ENCODE measurements at places on chromosomes 3 and 15.

- DNase-seq, result peak; percentile 20
These were observed at the start of gene EHHADH for GRCh38 chr3:185253645-185254410. Gene EHHADH, minus strand, starts transcription at chr3:185254049. Its CDS starts 27 bp downstream, at chr3:185254022.

GRCh38 chr3:61673651-61674050 lies 112.3 kb downstream of the PTPRG start:
- DNase-seq, result no peak

GRCh38 chr3:5634411-5634810 lies 446.9 kb downstream of the EDEM1 start:
- DNase-seq, result no peak

- no peak for DNase-seq
These were observed 498.1 kb downstream of the MAGI1 start for GRCh38 chr3:65540666-65541065.

DNA sequence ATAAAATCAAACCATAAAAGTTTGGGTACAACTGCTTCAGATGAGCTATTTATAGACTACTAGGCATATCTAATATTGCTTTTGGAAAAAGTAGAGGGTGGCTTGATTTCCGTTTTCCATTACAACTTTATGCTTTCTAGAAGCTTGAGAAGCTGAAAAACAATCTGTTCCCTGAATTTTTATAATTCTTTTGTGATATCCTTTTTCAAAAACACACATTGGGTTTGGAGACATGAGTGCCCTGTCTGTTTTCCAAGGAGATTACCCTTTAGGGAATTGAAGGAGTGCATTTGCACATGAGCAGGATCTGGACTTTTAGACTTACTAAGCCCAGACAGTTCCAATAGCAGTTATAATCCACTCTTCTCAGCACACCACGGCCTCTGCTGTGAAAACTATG lies 49.5 kb upstream of the FILIP1L start:
- no peak for DNase-seq

DNA sequence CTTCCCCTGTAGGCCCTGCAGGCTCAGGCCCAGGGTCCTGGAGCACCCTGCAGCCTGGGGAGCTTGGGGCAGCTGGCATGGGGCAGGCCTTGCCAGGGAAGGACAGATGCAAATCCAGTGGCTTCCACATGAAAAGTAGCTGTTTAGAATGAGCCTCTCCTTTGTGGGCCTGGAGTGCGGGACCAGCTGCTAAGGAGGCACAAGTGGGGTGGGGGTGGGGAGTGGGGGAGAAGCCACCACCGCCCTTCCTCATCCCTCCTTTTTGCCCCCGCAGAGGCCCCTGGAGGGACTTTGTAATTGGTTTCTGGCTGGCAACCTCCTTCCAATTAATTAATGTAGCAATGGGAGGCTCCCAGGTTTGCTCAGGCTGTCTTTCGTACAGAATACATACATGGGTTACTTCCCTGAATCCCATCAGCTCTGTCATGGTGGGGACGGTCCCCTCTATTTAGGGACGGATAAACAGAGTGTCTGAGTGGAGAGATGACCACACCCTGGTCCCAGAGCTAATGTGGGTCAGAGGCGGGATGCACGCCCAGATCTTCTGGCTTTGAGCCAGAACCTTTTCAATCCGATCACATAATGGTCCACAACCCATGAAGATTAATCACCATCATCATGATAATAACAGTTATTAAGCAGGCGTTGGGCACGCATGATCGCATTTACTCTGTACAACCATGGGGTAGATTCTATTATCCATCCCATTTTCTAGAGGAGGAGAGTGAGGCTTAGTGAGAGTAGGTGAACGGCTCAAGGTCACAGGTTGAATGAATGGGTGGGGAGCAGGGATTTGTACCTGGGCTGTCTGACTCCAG lies 6.2 kb downstream of the CORO2B start:
- no peak for DNase-seq

DNA sequence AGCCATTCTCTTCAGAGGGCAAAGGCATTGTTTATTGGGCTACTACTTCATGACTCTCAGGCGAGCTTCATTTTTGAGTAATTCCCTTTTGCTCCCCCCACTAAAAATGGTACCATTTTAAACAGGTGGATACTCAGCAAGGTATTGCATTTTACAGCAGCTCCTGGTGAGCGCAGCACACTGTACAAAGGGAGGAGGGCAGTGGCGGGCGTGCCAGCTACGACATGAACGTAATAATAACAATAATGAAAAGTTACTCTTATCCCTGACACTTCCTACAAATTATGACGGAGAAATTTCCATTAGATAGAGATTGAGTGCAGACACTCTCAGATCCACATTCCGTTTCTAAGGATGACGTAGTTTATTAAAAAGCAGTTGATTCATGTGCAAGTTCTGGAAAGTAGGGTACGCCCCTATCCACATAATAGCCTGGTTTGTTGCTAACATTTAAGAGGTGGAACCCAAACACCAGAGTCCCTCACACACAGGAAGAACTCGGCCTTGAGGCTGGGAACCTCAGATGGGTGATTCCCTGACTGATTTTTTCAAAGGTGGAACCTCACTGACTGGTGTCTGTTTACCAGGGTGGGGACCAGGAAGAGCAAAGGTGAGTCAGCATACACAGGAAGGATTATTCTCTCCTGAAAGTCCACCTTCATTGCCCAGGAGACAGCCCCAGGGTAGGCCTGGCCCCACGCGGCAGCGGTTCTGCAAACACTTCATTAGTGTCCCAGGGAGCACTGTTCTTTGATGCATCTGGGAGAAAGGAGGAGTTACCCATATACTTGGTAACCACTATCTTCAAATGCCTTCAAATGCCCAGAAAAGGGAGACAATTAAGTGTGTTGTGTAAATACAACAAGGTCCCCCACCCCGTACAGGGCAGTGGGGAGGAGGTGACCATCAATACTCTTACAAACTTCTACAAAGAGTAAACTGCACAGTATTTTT lies 69.9 kb downstream of the LDHAL6B start:
- DNase-seq, result no peak

- DNase-seq, result no peak
These were observed 546.1 kb downstream of the NTRK3 start for GRCh38 chr15:87710406-87710805.

GRCh38 chr3:117003501-117003900 lies 293.9 kb downstream of the TUSC7 start:
- DNase-seq, result no peak

DNA sequence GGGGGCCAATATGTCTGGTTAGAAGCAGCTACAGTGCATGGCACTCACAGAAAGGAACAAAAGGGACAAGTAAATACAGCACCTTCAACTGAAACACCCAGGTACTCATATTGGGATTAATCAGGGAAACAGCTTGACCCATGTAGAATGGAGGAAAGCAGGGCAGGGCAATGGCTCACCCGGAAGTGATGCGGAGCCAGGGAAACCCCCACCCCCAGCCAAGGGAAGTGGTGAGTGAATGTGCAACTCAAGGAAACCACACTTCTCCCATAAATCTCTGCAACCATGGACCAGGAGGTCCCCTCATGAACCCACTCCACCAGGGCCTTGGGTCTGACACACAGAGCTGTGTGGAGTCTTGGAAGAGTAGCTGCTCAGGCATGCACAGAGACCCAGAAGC lies 117.1 kb downstream of the MTHFS start:
- DNase-seq, result no peak

DNA sequence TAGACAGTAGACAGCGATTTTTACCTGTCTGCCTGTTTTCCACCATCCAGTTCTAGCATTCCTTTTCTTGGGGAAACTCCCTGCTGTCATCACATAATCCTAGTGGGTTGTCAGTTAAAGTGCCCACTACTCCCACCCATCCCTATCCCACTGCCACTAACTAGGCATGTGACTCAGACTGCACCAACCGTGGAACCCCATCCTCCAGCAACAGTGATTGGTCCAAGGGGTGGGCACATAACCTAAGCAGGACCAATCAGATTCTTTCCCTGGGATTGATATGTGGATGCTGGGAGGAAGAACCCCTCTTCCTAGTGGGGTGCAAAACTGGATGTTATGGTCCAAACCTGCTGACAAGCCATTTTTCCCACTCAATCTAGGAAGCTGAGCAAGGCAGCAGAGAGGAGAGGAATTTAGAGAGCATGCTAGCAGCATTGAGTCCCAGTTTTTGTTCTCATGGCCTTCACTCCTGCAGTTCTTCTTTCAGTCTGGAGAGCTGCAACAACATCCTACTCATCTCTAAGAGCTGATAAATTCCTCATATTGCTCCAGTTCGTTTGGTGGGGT lies 3.9 kb upstream of the INSYN1 start:
- DNase-seq, result no peak

DNA sequence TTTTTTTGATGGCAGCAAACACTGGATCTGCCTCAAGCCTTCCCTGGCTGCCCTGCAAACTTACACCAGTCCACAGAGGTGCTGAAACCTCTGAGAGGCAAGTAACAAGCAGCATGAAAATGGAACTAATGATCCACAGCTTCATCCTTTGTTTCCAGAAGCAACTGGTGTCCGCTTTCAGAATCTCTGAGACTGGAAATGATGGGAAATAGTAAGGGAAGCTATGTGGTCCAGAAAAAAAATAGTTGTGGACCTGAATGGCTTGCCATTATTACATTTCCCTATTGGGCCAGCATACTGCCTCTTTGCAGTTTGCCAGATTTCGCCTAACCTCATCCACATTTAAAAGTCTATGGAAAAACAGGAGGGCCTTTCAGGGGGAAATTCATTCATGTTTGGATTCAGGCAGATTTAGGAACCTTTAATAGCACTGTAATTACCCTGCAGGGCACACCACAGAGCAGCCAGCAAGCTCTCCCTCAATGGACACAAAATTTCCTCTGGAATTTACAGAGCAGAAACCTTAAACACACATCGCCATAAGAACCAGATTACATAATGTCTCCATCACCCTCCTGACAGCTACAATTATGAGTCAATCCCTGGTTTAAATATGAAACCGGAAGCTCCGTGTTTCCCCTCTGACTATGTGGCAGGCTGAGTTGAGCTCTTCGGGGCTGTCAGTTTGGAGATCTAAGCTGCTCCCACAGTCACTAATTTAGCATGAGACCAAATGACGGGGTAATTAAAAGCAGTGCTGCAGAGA lies 134.4 kb downstream of the TMCO5A start:
- DNase-seq, result no peak

GRCh38 chr15:49145651-49146609 lies 9.5 kb downstream of the COPS2 start:
- DNase-seq, result no peak

DNA sequence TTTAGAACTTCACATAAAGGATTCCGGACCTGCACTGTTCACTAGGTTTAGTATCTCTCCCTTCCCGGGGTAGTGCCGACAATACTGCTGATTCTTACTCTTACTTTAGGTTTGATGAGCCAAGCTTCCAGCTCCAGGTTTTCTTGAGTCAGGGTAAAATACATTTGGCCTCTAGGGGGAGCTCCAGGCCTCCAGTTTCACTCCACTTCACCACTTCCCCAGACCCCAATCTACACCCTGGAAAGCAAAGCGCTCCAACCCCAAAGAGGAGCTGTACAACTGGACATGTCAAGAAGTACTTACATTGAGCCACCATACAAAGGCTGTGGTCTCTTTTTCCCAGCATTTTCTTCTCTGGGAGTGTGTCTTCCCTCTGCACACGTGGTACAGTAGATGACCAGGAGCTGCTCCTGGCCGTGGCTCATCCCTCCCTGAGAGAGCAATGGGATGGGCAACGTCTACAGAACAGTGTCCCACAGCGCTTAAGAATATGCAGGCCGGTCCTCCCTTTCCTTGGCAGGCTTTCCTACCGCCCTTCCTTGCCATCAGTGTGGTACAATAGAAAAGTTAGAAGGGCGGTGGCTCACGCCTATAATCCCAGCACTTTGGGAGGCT lies 93.9 kb upstream of the CCDC80 start:
- peak; percentile 49 for DNase-seq

DNA sequence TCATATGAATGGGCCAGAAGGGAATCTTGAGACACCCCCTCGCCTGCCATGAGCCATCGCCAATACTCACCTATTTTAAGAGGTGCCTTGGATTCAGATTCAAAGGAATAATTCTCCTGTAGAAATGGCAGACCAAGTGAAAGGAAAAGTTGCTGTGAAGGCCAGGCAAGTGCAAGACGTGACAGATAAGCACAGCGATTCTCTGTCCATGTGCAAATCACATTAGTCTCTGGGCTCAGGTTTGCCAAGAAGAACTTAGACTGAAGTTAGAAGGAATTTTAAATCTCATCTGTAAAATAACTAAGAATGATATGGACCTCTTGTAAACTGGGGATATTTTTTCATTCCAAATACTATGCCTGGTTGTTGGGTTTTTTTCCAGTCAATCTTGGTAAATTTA lies 173.6 kb downstream of the UACA start:
- no peak for DNase-seq

GRCh38 chr3:8413337-8413926 lies 88.2 kb upstream of the LMCD1 start:
- DNase-seq, result no peak

DNA sequence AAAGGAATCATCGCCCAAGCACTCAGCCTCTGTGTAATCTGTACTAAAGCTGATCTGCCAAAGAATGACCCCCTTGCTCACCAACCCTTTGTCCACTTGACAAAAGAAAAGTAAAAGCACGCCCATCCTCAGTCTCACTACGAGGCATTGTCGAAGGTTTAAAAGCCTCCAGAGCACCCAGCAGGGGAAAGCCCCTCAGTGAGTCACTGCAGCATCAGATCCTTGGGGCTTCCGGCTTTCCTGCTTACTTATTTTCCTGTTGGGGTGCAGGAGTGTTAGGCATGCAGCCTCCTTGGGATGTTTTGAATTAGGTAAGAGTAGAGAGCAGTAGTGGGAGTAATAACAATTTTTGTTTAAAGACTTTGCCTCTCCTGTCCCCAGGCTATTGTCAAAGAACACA lies 216.1 kb downstream of the MTHFS start:
- DNase-seq, result no peak

GRCh38 chr3:52090933-52091468 lies 34.6 kb upstream of the DUSP7 start:
- no peak for DNase-seq
